Mesendoderm (in vitro differentiated cells): ENCODE measurements at places on chromosomes 5 and 9.
A peak's percentile ranks its signal among the peaks of the same experiment; 100 is the strongest.

DNA sequence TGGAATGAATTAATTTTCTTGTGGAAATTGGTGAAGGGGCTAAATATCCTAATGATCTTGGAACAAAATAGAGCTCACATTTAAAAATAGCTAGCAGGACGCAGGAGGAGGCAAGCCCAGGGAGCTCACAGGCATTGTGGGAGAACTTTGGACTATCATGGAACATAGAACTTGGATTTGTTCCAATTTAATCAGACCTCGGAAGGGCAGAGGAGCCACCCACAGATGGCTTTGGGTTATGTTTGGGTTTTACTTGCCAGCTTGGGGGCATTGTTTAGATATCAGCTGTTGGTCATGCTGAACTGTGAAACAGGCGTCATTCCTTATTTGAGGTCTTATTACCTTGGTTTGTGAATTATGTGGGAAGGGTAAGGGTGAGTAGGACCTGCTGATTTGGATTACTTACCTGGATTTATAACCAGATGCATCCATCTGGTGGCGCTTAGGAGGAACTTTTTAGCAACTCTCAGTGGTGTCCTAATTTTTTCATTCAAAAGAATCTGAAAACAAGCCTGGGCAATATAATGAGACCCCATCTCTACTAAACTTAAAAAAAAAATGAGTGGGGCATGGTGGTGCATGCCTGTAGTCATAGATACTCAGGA lies 14.1 kb upstream of the PTGR1 start:
- no peaks in the 10 kb centered on the region for H3K27me3 ChIP-seq
- no peak for DNase-seq
- H3K4me3 ChIP-seq: no peak overlapping the region
- no peaks in the 10 kb centered on the region for H3K36me3 ChIP-seq

DNA sequence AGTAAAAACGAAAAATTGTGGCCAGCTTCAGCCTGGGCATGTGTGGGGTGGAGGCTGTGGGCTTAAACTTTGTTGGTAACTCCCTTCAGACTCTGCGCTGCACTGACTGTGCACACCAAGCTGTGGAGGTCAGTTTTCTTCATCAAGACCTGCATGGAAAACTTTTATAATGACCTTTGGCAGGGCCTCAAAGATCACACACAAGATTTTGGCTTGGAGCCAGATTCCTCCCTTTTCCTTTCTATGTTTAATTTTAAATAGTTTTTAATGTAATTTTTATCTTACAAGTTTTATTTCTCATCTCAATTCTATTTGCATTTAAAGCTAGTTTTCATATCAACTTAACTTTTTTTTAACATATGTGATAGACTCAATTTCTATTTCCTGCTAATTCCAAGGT lies 1211.1 kb upstream of the CDH18 start:
- H3K27me3 ChIP-seq: no peaks in the 10 kb centered on the region
- no peak overlapping the region for H3K4me3 ChIP-seq
- no peak for DNase-seq
- no peaks in the 10 kb centered on the region for H3K4me1 ChIP-seq
- no peaks in the 10 kb centered on the region for H3K36me3 ChIP-seq

DNA sequence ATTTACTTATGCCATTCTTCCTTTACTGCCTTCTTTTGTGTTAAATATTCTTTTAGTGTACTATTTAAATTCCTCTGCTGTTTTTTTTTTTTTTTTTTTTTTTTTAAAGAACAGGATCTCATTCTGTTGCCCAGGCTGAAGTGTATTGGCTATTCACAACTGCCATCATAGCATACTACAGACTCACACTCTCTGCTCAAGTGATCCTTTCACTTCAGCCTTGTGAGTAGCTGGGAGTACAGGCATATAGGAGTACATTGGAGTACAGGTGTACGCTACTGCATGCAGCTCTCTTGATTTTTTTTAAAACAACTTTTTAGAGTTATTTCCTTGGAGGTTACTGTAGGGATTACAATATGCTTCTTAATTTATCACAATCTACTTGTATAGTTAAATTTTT lies 56.1 kb downstream of the NIPBL start:
- H3K36me3 ChIP-seq: no peaks in the 10 kb centered on the region
- H3K27ac ChIP-seq: no peak overlapping the region
- no peak overlapping the region for H3K4me3 ChIP-seq
- H3K4me1 ChIP-seq: no peaks in the 10 kb centered on the region

GRCh38 chr5:76601470-76601869 lies 21.7 kb downstream of the F2RL2 start:
- DNase-seq: peak; percentile 74
- H3K27ac ChIP-seq: no peak overlapping the region
- no peak overlapping the region for H3K4me3 ChIP-seq

- no peaks in the 10 kb centered on the region for H3K36me3 ChIP-seq
- H3K4me1 ChIP-seq: peaks cover 2% of the 10 kb centered on the region
- H3K4me3 ChIP-seq: peak overlapping the region; percentile 63
- H3K27me3 ChIP-seq: peaks cover 14% of the 10 kb centered on the region
- H3K27ac ChIP-seq: no peak overlapping the region
Measured at GRCh38 chr9:2016408-2017330, 1.5 kb downstream of the SMARCA2 start.

DNA sequence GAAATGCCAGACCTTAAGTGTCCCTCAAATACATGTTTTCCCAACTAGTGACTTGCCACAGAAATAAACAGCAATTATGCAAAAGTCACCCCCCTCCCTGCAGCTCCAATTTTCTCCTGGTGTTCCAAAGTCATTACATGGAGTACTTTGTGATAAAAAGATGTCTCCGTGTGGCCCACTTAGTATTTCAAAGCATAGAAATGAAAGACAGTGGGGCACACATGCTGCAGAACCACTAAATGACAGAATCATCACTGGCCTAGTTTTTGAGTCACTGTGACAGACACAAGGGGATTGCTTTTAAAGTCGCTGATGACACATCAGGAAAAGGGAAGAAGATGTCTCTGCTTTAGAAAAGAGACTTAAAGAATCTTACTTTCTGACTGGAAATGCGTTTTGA lies 323.4 kb downstream of the PSAT1 start:
- DNase-seq: no peak
- H3K36me3 ChIP-seq: no peaks in the 10 kb centered on the region
- H3K4me1 ChIP-seq: no peaks in the 10 kb centered on the region
- no peaks in the 10 kb centered on the region for H3K27me3 ChIP-seq

DNA sequence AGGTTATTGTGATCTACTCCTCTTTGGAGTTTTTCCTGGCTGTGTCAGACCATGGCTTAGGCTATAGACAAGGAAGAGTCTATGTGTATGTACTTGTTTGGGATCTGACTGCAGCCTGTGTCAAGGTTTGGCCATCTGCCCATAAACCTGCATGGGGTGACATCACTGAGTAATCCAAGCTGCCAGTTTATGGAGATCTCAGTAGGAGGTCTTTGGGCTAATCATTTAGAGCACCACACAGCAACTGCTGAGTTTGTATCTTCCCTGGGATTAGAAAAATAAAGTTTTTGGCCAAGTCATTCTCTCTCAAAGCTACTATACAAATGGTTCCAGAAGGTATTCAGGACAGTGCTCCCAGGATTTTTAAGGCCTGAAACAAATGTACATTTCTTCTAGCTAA lies 65.5 kb upstream of the HSPB3 start:
- H3K4me3 ChIP-seq: no peak overlapping the region
- H3K27ac ChIP-seq: no peak overlapping the region
- no peaks in the 10 kb centered on the region for H3K4me1 ChIP-seq
- DNase-seq: peak; percentile 22
- no peaks in the 10 kb centered on the region for H3K36me3 ChIP-seq

DNA sequence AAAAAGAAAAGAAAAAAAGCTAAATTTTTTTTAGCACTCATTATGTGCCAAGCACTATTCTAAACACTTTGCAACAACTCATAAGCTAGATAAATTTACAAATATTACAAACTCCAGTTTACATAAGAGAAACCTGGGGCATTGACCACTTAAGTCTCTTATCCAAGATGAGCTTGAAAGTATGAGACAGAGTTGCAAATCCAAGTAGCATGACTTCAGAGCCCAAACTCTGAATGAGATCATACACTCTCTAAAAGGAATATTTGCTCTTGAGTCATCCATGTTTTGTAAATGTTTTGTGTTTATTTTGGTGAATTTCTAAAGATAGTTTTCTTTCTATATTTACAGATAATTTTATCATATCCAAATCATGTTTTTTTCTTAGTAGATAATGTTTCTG lies 4.0 kb upstream of the SHOC1 start:
- H3K36me3 ChIP-seq: no peaks in the 10 kb centered on the region
- no peaks in the 10 kb centered on the region for H3K27me3 ChIP-seq
- H3K27ac ChIP-seq: no peak overlapping the region
- H3K4me1 ChIP-seq: no peaks in the 10 kb centered on the region
- H3K4me3 ChIP-seq: no peak overlapping the region
- no peak for DNase-seq

DNA sequence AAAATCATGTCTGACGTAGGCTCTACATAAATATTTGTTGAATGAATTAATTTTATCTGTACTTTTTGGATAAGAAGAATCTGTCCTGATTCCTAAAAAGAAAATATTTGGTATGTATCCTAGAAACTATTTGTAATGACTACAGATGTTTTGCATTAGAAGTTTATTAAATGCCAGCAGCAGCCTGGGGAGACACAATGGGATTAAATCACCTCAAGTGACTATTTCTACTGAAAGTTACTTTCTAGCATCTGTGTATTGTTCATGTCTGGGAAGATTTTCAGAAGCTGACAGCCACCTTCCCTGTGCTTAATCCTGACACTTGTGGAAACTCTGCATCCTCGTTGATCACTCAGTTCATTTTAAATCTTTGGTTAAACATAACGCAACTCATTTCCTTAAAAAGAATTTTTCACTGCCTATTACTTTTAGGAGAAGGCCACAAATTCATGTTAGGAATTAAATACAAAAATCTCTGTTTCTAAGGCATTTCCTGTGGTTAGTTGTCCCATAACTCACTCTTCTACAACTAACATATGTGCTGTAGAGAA lies 209.3 kb upstream of the PPP1R2B start:
- no peaks in the 10 kb centered on the region for H3K4me1 ChIP-seq
- no peak overlapping the region for H3K27ac ChIP-seq
- DNase-seq: no peak

DNA sequence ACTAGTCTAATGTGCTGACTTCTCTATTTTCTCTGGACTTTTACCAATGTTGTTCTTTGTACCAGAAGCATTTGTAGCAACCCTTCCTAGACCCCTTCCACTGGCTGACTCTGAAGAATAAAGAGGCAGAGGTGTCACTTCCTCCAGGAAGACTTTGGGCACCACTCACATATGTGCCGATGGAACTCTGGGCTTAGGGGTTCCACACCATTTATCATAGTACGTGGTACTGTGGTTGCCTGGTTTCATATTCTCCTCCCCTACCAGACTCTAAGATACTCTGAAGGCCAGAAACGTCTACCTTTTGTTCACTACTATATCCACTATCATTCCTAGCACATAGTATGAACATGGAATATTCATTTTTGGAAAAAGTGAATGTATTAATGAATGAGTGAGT lies 88.0 kb downstream of the BNC2 start:
- no peaks in the 10 kb centered on the region for H3K4me1 ChIP-seq
- no peak overlapping the region for H3K27ac ChIP-seq
- no peak for DNase-seq
- H3K36me3 ChIP-seq: no peaks in the 10 kb centered on the region

- no peak for DNase-seq
- peaks cover 9% of the 10 kb centered on the region for H3K4me1 ChIP-seq
- H3K27me3 ChIP-seq: no peaks in the 10 kb centered on the region
- H3K27ac ChIP-seq: no peak overlapping the region
Measured at GRCh38 chr9:97293818-97294217, 13.6 kb upstream of the CCDC180 start.
